HTR-8/SVneo (cell line): ENCODE measurements at places on chromosomes 7 and 10.

GRCh38 chr7:8141070-8141469 lies 120.9 kb downstream of the ICA1 start:
- DNase-seq = no peak

DNA sequence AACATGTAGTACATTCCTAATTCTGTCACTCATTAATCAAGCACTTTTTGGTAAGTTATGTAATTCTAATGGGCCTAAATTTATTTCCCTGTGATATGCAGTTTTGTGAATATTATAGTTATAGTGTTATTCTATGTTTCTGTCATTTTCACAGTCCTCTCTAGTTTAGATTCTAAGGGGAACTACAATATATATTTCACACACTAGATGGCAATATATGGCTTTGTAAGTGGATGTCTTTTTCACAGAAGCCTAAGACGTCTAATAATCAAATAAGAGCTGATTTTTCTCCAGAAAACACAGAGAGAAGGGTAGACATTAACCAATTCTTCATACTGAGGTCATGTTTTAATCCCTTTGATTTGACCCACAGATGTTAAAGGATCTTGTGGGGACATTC lies 18.0 kb downstream of the RNLS start:
- peak; percentile 24 for DNase-seq

- DNase-seq = no peak
These were observed 115.2 kb upstream of the SFMBT2 start for GRCh38 chr10:7526017-7526400.

DNA sequence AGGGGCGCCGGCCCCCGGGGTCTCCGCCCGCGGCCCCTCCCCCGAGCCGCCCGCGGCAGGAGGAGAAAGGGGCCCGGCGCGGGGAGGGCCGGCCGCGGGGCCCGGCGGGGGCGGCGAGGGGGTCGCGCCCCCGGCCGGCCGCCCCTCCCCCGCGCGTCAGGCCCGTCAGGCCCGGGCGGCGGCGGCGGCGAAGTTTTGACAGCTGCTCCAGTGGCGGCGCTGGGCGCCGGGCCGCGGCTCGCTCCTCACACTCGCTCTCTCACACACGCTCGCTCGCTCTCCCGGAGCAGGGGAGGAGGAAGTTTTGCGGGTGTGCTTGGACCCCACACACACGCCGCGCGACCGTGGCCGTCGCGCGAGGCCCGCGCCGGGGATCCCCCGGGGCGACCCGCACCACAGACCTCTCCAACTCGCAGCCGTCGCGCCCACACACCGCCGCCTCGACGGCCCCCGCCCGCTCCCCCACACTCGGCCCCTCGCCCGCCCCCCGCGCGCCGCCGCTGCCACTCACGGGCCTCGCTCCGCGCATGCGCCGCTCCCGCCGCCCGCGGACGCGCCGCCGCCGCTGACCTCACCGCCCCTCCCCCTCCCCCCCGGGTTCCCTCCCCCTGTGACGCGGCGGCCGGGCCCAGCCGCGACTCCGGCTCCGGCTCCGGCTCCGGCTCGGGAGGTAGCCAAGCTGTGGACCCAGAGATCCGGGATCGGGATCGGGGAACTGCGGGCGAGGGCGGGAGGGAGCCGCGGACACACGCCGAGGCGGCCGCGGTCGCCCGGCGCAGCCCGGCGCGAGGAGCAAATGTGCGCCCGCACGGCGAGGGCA lies 518 bp upstream of the KMT2C start:
- peak; percentile 69 for DNase-seq

- no peak for DNase-seq
These were observed 60.2 kb downstream of the TFPI2 start for GRCh38 chr7:93830141-93830925.

DNA sequence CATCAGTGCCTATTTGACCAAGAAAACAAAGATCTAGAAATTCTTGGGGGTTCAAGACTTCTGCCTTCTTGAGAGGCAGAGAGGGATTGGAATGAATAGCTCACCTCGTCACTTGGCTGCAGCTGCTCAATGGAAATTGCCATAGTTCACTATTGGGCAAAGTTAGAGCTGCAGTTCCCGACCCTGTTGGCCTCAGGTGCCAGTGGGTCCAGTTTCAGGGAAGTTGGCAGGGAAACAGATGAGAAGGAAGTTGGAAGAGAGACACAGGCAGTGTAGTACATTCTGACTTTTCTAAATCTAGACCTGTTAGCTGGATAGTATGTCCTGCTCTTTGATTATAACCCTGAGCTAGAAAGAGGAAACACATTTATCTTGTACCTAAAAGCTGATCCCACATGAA lies 19.1 kb downstream of the A1CF start:
- no peak for DNase-seq

GRCh38 chr10:5142199-5142598 lies 42.8 kb downstream of the AKR1C8 start:
- DNase-seq = no peak

DNA sequence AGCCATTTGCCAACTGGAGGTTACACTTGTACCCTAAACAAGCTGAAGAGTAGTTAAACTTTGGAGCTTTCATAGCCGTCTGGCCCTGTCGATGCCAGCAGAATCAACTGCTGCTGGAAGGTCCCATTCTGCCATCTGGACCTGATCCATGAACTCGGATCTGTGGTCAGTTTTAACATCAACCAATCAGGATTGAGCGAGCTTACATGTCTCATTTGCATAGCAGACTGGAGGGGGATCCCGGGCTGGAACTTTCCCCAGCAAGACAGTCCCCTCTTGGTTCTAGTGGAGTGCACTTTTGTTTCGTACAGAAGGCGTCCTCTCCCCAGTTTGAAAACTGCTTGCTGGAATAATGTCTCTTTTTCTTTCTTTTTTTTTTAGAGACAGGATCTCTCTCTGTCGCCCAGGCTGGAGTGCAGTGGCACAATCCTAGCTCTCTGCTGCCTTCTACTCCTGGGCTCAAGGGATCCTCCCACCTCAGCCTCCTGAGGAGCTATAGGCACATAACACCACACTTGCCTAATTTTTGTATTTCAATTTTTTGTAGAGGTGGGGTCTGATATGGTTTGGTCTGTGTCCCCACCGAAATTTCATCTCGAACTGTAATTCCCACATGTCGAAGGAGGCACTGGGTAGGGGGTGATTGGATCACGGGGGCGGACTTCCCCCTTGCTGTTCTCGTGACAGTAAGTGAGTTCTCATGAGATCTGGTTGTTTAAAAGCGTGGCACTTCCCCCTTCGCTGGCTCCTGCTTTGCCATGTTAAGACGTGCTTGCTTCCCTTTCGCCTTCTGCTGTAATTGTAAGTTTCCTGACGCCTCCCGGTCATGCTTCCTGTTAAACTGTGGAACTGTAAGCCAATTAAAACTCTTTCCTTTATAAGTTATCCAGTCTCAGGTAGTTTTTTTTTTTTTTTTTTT lies 42.8 kb upstream of the SEPHS1 start:
- DNase-seq = no peak

DNA sequence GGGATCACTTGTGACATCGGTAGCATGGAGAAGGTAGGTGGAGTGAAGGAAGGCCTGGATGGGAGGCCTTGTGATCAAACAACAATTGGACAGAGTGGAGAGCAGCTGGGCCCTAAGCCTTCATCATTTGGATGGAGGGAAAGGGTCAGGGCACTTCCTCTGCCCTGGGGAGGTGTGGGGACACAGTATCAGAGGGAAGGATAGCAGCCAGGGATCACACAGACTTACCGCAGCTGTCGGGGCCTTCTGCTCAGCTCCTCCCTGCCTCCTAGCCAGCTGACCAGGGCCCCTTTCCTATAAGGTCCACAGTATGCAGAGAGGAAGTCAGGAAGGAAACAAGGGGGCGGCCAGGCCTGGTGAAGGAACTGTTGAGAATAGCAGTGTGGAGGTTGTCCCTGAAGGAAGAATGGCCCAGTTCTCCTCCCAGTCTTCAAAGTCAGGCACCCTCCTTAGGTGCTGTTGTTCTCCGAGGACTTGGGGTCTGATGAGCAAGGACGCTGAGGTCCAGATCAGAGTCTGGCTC lies 62.1 kb downstream of the ABCC2 start:
- DNase-seq = no peak

GRCh38 chr10:26198119-26198518 lies 18.5 kb upstream of the GAD2 start:
- DNase-seq = no peak

- no peak for DNase-seq
These were observed 250.7 kb upstream of the MYO3A start for GRCh38 chr10:25683344-25683743.

- DNase-seq = no peak
These were observed 85.6 kb upstream of the FGFR2 start for GRCh38 chr10:121683816-121684215.

DNA sequence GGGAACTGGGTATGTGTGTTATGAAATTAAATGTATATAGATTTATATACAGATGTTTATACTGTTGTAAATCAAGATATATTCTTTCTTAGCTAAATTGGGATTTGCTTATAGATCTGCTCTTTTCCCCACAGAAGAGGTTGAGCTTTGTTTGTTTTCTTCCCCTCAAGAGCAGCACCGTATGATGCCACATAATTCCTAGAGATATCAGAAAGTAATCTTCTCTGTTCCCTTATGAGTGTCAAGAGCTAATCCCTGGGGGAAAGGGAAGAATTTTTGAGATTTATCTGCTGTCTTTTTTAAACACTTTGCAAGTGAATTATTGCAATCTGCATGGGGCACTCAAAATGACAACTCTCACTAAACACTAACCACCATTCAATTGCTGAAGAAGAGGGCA lies 68.7 kb upstream of the SP4 start:
- DNase-seq = no peak

GRCh38 chr10:110284262-110284661 lies 20.5 kb downstream of the SMNDC1 start:
- no peak for DNase-seq

DNA sequence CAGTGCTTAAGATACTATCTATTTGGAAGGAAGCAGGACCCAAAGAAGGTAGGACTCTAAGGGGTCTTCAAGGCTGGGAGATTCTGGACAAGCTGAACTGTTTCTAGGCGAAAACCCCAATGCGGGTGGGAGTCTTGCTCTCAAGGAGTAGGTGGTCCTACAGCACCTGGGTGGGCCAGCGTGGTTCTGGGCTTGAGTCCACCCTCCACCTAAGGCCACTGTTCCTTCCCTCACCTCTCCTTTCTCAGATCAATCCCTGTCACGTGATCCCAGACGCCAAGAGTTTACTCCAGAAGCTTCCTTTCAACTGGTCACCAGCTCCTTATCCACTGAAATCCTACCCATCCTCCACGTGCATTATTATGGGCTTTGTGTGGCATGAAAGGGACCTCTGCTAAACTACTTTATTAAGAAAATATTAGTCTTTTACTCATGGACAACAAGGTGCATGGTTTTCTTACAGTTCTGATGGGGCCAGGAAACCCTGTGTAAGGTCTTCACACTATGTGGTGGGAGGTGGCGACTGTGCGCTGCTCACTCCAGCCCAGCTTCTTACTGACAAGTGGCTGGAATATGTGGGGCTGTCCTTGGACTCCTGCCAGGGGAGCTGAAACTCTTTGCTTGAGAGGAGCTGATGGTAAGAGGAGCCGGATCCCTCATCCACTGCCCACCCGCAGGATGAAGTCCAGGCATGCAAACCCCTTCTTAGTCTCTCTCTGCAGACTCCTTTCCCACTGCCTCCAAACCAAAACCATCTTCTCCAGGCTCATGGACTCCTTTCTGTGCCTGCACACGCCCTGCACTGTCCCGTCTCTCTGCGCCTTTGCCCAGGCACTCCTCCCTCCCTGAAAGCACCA lies 1.6 kb downstream of the ZNF746 start:
- DNase-seq = no peak

DNA sequence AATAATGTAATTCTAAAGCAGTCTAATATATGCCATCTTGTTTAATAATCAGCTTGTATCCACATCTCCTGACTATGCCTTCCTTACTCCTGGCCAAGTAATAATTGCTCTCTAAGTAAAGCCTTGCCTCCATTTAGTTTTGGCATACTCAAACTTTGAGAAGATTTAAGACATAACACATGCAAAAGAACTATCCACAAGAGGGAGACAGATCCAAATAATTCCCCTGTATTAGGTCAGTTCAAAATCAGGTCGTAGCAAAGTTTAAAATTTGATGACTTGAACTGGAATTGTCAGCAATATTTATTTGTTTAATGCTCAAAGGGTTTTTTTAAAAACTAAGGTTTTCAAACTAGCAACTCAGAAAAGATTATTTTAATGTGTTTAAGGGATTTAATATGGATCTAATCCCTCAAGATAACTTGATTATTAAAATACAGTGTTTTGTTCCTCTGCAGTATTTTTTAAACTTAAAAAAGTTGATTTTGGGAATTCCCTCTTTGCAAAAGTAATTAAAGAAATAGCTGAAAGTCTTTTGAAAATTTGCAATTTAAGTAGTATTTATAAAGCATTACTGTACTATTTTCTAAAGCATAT lies 95.3 kb downstream of the HDAC9 start:
- DNase-seq = peak; percentile 36

DNA sequence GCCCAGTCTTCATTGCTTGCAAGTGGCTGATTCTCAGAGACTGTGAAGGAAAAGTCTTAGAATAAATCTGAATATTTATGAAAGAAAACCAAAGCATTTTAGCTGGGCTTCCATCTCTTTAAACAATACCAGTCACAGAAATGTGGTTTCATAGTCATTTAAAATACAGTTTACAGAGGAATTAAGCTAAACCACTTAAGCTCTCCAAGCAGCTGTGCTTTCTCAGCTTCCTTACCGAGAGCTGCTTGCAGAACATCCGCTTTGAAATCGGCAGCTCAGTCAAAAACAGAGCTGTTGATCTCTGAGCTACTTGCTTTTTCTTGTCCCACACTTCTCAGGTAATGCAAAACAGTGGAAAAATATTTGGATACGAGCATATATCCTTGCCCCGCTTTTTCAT lies 134.5 kb downstream of the DYNC1I1 start:
- no peak for DNase-seq

DNA sequence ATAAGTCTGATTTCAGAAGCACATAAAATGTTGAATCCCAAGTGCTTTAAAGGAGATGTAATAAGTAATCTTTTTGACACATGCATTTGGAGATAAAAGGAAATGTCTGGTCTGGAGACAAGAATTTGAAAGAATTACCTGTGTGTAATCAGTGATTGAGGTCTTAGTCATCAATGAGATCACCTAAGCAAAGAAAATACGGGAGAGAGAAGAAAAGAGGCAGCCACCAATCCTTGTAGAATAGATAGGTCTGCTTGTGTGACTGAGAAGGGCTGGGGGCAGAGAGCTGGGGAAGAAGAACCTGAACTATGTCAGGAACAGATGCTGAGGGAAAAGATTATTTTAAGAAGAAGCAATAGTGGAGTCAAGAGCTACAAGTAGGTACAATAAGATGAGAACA lies 49.3 kb upstream of the ITPRID1 start:
- DNase-seq = no peak

GRCh38 chr10:20863008-20863407 lies 34.1 kb downstream of the NEBL start:
- DNase-seq = no peak

GRCh38 chr7:151591866-151592265 lies 72.2 kb upstream of the RHEB start:
- no peak for DNase-seq

DNA sequence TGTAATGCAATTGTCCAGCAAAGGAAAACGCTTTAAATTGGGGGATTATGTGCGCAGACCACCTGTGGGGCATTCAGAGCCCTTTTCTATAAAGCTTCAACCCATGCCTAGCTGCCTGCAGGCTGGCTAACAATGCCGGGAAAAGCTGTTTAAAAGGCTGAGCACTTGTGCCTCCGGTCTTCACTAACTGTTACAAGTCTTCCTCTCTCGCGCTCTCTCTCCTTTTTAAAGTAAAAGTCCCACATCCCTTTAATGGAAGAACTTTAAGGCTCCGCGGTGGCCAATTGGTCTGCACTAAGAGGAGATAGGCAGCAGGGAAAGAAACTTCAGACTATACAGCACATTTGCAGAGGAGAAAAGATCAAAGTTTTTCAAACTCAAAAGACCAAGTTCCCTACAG lies 4.6 kb downstream of the FZD8 start:
- DNase-seq = no peak
